ENCODE measurements at places on chromosomes 7 and 10.

DNA sequence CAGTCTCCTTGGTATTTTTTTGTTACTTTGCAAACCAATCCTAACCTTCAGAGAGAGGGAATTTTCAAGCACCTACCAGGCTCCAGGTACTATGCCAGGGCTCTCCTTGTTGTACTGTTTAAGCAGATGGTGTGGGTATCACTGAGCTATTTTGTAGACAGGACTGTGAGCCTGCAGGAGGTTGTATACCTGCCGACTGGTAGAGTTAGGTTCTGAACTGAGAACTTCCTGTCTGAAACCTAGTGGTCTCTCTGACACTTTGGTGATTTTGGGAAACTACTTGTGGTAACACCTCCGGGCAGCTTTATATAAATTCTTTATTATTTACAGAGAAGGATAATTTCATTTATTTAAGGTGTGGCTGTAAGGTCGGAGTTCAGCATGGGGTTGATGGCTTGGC, 4.6 kb downstream of the ZNF853 start:
- DNase-seq: no peak

GRCh38 chr10:123191886-123192285, 37.7 kb downstream of the BUB3 start:
- no peak for DNase-seq

DNA sequence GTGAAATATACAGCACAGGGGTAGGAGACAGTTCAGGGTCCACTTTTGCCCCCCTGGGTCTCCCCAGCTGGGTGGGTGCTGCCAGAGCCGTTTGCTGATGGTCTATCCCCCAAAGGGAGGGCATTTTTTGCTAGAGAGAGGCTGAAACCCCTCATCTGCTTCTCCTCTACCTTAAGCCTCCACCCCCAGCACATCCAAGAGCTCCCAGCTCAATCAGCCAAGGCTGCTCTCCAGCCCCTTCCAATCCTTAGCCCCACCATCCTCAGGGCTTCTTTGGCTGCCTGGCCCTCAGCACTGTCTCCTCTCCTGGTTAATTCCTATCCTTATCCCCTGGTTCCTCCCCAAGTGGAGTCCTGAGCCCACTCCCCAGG, 153.1 kb downstream of the AOAH start:
- DNase-seq: no peak

- DNase-seq: no peak
These were observed 22.9 kb downstream of the GTF2IRD1 start for GRCh38 chr7:74476626-74477025.

DNA sequence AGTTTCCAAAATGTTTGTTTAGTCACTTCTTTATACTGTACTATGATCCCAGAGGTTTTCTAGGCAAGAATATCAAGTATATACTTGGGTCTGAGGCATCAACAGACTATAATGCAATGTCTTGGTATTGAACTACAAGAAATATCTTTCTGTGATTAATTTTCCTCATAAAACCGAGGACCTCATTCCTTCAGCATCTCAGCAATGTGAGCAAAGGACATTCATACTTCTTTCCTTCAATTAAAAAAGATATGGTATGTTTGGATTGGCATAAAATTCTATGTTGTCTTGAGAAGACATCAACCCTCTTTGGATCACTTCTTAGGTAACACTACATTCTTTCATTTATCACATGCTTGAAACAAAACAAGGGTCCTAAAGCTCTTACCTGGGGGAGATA, 524.5 kb downstream of the PHTF2 start:
- no peak for DNase-seq

DNA sequence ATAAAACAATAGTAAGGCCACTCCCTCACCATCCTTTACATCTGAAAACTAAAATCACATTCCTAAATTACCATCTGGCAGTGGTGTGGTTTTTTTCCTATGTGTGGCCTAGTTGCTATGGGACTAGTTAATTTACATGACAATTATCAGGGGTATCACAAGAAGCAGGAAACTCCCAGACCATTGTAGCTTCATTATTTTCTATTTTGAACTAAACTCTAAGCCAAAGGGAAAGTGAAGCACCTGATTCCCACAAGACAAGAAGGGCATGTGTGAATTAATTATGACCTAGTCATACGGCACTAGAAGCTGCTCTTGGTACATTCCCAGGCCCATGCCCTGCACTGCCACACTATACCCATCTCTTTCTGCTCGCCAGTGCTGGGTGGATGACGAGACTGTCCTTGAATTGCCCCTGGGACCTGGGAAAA, 103.4 kb downstream of the ATXN7L1 start:
- DNase-seq: no peak

DNA sequence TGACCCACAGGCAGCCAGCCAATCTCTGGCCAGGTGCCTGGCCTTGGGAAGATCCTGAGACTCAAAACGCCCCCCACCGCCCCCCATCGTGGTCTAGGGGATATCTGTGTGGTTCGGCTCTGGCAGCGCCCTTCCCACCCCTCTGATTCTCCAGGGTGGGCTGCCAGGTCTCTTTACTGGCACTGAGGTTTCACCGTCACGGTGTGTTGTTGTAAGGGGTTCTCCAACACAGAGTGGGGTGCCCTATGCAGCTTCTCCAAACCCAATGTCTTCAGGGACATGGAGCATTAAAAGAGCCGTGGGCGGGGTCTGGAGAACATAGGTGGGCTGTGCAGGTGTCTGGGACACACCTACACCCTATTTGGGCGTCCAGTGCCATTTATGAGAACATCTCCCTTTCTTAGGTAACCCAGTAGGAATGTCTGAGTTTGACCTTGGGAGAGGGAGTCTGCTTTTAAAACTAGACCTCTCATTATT, 1.5 kb downstream of the MAFK start:
- DNase-seq: no peak

GRCh38 chr7:82594665-82595064, 151.1 kb upstream of the CACNA2D1 start:
- no peak for DNase-seq

DNA sequence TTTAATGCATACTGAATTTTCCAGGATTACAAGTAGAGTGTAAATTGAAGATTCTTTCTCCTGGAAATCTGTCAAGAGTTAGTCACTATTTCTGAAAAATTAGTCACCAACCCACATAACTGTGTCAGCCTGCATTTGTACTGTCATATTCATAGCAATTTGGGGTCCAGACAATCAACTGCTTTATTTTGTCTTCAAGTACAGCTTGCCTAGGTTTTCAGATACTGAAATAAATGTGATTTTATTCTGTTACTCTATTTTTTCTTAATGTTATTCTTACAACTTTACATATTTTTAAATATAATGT, 55.1 kb downstream of the CUBN start:
- no peak for DNase-seq

All from effector memory CD8-positive, alpha-beta T cell (primary cell).